ENCODE measurements at places on chromosomes 3 and 15. TPM values are rescaled to one million over a fixed set of nuclear protein-coding genes. Genes with fewer than 3 reads are reported as not detected.

The ECT2 gene
- total RNA-seq: 45.1 TPM

DNA sequence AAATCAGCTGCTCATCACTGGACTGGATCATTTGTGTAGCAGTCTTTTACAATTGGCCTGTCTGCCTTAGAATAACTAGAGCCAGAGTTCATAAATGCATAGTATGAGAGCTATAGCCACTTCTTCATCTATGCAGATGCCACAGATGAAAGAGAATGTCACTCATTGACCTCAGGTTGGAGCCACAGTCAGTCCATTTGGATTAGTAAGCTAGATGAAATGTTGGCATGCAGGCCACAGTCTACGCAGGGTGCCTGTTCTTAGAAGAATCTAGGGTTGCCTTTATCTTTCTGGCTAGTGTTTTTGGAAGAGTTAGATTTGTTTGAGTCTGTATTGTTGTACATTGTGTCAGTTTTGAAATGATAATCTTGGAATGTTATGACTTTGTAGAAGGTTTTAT lies 25.4 kb upstream of the EDEM1 start:
- peaks cover 37% of the 10 kb centered on the region for H3K4me1 ChIP-seq
- DNase-seq: no peak
- H3K27me3 ChIP-seq: no peaks in the 10 kb centered on the region
- H3K27ac ChIP-seq: peak overlapping the region; percentile 13

GRCh38 chr3:61381745-61382392 lies 130.6 kb upstream of the FHIT start:
- H3K4me1 ChIP-seq: no peaks in the 10 kb centered on the region
- H3K36me3 ChIP-seq: no peaks in the 10 kb centered on the region
- DNase-seq: no peak
- H3K27me3 ChIP-seq: peaks cover 5% of the 10 kb centered on the region

- DNase-seq: no peak
- no peak overlapping the region for H3K4me3 ChIP-seq
- H3K27me3 ChIP-seq: no peaks in the 10 kb centered on the region
- peaks cover 5% of the 10 kb centered on the region for H3K4me1 ChIP-seq
Observed at GRCh38 chr15:34185666-34186065, 24.2 kb downstream of the KATNBL1 start.

DNA sequence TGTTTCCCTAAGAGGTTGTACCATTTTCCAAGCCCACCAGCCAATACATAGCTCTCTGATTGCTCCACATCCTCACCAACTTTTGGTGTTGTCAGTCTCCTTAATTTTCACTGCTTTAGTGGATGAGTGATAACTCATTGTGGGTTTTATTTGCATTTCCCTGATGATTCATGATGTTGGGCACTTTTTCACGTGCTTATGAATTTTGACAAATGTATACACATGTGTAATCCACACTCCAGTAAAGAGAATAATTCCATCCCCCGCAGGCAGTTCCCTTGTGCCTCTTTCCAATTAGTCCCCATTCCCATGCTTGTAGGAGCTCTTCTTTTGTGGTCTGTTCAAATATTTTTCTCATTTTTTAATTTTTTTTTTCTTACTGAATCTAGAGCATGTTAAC lies 52.4 kb downstream of the ANP32A start:
- no peak for DNase-seq
- peaks cover 10% of the 10 kb centered on the region for H3K4me1 ChIP-seq
- no peak overlapping the region for H3K4me3 ChIP-seq
- no peak overlapping the region for H3K27ac ChIP-seq
- H3K36me3 ChIP-seq: no peaks in the 10 kb centered on the region

The RBP2 gene
- 25.3 TPM for total RNA-seq

DNA sequence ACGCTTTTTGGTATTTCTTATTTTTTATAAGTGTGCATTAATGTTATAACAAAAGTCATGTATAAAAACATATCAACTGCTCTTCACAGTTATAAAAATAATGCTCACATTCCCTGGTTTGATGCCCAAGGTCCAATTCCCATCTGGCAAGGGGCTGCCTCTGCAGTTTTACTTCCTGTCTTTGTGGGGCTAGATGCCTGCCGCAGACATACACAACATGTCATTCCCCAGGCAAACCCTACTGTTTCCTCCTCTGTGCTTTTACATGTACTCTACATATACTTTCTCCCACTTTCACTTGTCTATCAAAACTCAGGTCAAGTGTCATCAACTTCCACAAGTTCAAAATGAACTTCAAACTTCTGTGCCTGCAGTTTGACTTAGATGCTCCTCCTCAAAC lies 60.5 kb upstream of the ETV5 start:
- peaks cover 20% of the 10 kb centered on the region for H3K27me3 ChIP-seq
- H3K27ac ChIP-seq: no peak overlapping the region
- no peaks in the 10 kb centered on the region for H3K4me1 ChIP-seq
- DNase-seq: peak; percentile 11
- H3K36me3 ChIP-seq: peaks cover 4% of the 10 kb centered on the region
- no peak overlapping the region for H3K4me3 ChIP-seq

GRCh38 chr15:32738666-32739065 lies 20.9 kb downstream of the GREM1 start:
- DNase-seq: no peak
- no peak overlapping the region for H3K27ac ChIP-seq
- H3K4me3 ChIP-seq: no peak overlapping the region
- no peaks in the 10 kb centered on the region for H3K4me1 ChIP-seq
- H3K36me3 ChIP-seq: peaks cover 10% of the 10 kb centered on the region
- peaks cover 28% of the 10 kb centered on the region for H3K27me3 ChIP-seq

The COL7A1 gene
- 32.3 TPM for total RNA-seq

DNA sequence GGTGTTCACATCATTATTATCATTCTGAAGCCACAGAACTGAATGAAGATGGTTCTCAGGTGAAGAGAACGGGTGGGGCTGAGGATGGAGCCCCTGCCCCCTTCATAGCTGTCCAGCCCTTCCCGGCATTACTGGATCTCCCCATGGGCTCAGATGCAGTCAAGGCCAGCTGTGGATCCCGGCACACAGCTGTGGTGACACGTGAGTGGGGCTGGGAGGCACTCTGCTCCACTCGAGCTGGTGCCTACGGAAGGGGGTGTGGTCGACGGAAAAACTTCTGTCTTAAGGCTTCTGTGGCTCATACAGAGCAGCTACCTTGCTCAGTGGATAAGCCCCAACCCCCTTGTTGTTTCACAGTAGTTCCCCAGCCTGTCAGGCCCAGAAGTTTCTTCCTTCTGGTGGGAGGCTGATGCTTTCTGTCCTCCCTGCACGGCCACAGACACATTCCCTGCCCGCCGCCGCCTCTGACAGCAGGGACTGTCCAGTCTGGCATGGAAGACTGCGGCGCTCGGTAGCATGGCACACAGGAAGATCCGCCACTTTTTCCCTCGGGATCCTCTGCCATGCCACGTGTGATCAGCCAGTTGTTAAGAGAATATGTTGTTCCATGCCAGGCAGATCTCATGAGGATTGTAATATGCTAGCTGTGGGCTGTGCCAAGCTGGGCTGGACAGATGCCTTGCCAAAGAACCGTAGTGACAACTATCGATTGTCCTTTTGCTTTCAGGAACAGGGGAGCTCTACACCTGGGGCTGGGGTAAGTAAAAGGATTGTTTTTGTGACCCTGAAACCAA lies 5.8 kb downstream of the RCCD1 start:
- no peak overlapping the region for H3K27ac ChIP-seq
- peaks cover 11% of the 10 kb centered on the region for H3K36me3 ChIP-seq
- peaks cover 12% of the 10 kb centered on the region for H3K4me1 ChIP-seq
- DNase-seq: no peak

DNA sequence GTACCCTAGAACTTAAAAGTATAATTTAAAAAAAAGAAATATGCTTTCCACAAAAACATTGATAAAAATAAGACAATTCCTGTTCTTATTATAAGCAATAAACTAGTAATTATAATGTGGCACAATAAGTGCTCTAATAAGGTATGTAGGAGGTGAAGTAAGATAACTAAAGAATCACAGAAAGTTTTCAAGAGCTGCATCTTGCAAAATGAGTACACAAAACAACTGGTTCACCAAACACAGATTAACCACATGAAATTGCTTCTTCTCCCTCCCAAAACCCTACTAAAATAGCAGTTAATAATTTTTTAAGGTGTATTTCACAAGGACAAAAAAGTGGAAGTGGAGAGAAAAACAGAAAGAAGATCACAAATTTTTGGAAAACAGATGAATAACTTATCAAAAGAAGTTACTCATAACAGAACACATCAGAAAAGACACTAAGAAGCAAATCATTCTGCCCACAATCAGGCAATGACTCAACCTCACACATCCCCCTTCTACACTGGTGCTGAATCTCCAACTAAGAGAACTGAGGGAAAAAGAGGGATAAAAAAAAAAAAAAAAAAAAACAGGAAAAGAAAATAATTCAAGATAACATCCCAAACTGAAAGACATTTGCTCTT lies 64.2 kb downstream of the TBC1D5 start:
- H3K4me1 ChIP-seq: no peaks in the 10 kb centered on the region
- H3K36me3 ChIP-seq: no peaks in the 10 kb centered on the region
- no peak overlapping the region for H3K4me3 ChIP-seq
- DNase-seq: no peak
- no peaks in the 10 kb centered on the region for H3K27me3 ChIP-seq

GRCh38 chr3:158672215-158673176 lies at the start of gene LXN:
Gene LXN (minus strand): TSS chr3:158672648. CDS start chr3:158672478, 170 bp downstream.
- H3K4me1 ChIP-seq: peaks cover 19% of the 10 kb centered on the region
- peak within 1 kb of the TSS; percentile 97 for H3K4me3 ChIP-seq
- peaks cover 12% of the 10 kb centered on the region for H3K36me3 ChIP-seq
- no peaks in the 10 kb centered on the region for H3K27me3 ChIP-seq

GRCh38 chr3:69276884-69277283 lies 109.0 kb downstream of the FRMD4B start:
- no peak overlapping the region for H3K27ac ChIP-seq
- no peak overlapping the region for H3K4me3 ChIP-seq
- H3K27me3 ChIP-seq: no peaks in the 10 kb centered on the region
- H3K4me1 ChIP-seq: peaks cover under 1% of the 10 kb centered on the region
- H3K36me3 ChIP-seq: no peaks in the 10 kb centered on the region
- DNase-seq: no peak

- no peaks in the 10 kb centered on the region for H3K27me3 ChIP-seq
- peaks cover 13% of the 10 kb centered on the region for H3K4me1 ChIP-seq
- DNase-seq: no peak
- H3K4me3 ChIP-seq: no peak overlapping the region
Observed at GRCh38 chr15:50881121-50882048, 27.1 kb upstream of the AP4E1 start.

The ROPN1 gene
- not detected for total RNA-seq

The ANKRD34C gene
- not detected for total RNA-seq

GRCh38 chr3:52353291-52353855 lies 37.3 kb downstream of the DNAH1 start:
- H3K27me3 ChIP-seq: no peaks in the 10 kb centered on the region
- H3K27ac ChIP-seq: no peak overlapping the region
- no peak overlapping the region for H3K4me3 ChIP-seq
- no peaks in the 10 kb centered on the region for H3K36me3 ChIP-seq

DNA sequence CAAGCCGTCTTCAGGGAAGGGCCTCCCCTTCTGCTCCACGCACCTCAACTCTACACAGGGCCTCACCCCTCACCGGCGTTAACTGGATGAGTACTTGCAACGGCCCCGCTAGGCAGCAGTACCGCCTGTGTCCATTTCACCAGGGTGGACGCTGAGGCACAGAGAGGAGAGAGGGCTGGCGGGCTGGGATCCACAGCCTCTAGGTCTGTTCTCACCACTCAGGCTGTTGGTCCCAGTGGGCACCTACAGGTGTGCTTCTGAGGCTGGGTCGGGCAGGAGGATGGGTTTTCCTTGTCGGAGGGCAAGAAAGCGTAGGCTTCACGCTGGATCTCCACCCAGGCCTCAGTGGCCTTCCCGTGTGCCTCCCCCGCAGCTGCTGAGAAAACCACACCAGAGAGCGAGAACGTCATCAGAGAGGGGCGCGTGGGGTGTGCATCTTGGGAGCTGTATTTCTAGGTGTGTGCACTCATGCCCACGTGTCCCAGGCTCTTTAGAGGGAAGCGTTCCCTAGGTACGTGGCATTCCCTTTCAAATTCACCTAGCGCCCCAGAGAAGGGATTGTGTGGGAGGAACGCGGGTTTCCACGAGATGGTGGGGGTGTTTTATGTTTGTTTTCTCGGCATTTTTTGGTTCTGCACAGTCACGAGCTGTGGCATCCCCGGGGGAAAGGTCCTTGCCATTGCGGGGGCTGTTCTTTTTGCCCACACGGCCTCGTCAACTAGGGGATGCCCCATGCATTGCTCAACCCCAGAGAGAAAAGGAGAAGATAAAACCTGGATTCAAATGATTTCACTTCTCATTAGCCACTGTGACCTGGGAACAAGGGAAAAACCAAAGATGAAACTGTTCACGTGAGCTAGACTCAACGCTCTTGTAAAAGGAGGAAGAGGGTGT lies 67.7 kb downstream of the MGLL start:
- DNase-seq: no peak
- peaks cover 6% of the 10 kb centered on the region for H3K4me1 ChIP-seq
- H3K27ac ChIP-seq: no peak overlapping the region
- no peak overlapping the region for H3K4me3 ChIP-seq
- no peaks in the 10 kb centered on the region for H3K36me3 ChIP-seq

DNA sequence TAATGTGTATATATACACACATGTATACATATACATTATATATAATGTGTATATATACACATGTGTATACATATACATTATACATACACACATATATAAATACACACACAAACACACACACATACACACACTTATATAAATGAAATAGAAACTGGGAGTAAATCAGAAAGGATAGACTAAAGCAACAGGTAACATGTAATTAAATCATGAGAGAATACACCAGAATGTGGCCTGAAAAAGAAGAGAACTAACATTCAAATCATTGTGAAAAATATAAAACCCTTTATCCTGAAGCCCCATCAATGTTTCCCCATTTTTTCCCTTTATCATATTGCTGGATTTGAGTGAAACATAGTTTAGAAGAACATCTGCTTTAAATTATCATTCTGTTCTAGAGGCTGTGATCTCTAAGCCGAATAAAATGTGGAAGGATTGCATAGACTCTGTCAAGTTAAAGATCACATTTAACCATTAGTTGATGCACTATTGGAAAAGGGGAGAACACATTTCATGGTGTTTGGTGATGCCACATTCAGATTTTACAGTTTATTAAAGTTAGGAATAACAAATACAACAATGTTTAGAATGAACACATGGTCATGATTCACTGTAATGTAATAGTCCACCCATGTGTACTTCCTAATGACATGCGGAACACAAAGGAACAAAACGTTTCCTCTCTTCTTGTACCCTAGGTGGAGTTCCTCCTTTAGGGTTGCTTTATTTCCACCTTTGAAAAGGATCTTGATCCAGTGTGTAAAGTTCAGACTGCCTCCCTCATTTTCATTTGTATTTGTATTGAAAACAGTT lies 12.5 kb upstream of the THRB start:
- no peak overlapping the region for H3K27ac ChIP-seq
- H3K27me3 ChIP-seq: peaks cover 3% of the 10 kb centered on the region
- peaks cover 9% of the 10 kb centered on the region for H3K4me1 ChIP-seq
- no peaks in the 10 kb centered on the region for H3K36me3 ChIP-seq

- H3K4me3 ChIP-seq: no peak overlapping the region
- no peak overlapping the region for H3K27ac ChIP-seq
- H3K36me3 ChIP-seq: peaks cover 7% of the 10 kb centered on the region
- H3K27me3 ChIP-seq: no peaks in the 10 kb centered on the region
- DNase-seq: no peak
Observed at GRCh38 chr3:14938954-14939353, 8.4 kb upstream of the NR2C2 start.
